ENCODE measurements at places on chromosomes 16 and 17.

- DNase-seq = peak; percentile 70
These were observed 203.8 kb upstream of the HSBP1 start for GRCh38 chr16:83603723-83604570.

GRCh38 chr17:79465011-79465680 is 145.7 kb downstream of the RBFOX3 start:
- DNase-seq = no peak

- no peak for DNase-seq
These were observed 23.1 kb downstream of the MMP15 start for GRCh38 chr16:58048494-58049231.

DNA sequence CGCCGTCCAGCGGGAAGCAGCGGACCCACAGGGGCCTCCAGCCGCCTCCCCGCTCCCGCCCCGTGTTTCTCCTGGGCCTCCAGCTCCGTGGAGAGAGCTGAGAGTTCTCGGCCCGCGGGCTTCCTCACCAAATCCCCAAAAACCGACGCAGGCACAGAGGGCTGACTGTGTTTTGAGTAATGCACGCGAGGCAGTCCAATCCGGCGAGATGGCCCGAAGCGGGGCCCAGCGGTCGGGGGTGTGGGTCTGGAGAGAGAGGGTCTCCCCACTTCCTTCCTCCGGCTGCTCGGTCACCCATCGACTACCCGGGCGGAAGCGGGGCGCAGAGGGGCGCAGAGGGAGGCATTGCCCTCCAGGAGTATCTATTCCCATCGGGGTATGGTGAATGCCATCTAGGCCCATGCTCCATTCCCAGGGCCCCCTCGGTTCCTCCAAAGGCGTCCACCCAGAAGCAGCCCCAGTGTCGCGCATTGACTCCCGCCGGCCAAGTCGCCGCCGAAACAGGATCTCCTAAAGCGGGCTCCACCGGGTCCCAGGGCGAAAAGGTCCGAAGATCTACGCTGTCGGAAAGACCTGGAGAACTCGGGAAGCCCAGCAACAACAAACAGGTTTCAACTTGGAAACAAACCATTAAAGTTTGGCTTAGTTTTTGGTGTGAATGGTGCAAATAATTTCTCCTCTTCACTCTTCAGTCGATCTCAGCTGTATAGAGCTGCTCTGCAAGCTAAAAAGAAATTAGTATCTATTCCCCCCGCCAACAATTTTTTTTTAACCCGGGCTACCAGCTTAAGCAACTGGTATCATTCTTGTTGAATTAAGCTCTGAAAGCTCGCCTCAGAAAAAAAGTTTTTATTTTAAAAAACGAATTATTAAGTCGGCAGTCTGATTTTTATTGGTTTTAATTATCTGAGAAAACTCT is 19.2 kb upstream of the HOXB13 start:
- DNase-seq = no peak
